ENCODE measurements at places on chromosomes 16 and 17.

- no peak for DNase-seq
Measured at GRCh38 chr16:29984137-29984763, 10.6 kb downstream of the TAOK2 start.

GRCh38 chr16:6317934-6318333, 1014.7 kb upstream of the RBFOX1 start:
- no peak for DNase-seq

DNA sequence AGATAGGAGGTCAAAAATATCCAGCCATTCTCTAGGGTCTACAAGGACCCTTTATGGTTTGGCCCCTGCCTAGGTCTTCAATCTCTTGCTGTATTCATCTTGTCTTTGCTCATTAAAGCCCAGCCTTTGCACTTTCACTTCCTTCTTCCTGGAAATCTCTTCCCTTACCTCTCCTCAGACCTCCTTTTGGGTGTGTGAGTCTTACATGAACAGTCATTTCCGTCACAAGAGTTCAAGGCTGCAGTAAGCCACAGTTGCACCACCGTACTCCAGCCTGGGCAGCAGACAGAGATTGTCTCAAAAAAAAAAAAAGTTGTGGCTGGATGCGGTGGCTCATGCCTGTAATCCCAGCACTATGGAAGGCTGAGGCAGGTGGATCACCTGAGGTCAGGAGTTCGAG, 6.0 kb upstream of the ATP1B2 start:
- no peak for DNase-seq

DNA sequence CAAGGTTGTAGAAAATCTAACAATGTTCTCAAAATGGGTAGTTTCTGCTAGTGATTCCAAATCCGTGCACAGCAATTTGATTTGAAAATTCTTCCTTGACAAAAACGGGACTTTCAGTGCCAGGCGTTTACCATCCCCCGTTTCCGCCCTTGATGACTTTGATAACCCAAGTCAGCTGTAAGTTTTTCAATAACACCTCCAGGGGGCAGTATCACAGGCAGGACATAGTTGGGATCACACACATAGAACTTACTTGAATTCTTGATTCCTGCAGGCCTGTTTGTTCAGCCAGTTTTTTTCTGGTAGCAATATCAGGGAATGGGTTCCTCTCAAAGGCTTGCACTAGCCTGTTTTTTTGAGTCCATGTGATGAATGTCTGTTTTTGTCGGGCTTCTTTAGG, 5.6 kb downstream of the DUXB start:
- DNase-seq, result no peak

- DNase-seq, result no peak
Measured at GRCh38 chr16:4330277-4330874, 14.5 kb downstream of the GLIS2 start.

GRCh38 chr16:19875900-19876299, 8.7 kb downstream of the GPRC5B start:
- DNase-seq, result no peak

GRCh38 chr17:83173914-83174361, 94.5 kb downstream of the METRNL start:
- no peak for DNase-seq

DNA sequence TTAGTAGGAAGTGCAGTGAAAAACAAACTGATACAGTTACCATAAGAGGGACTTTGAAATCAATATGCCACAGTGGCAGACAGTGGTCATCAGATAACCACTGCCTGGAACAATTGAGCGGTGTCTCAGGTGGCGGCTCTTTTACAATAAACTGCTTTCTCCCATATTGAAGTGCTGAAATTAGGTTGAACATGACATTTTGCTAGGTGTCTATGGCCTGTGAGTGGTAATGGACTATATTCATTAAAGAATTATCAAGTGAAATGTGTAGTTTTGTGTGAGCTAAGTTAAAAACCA, 214.7 kb downstream of the RPTOR start:
- DNase-seq, result peak; percentile 12

GRCh38 chr16:17301184-17301583, 169.6 kb downstream of the XYLT1 start:
- DNase-seq, result no peak

DNA sequence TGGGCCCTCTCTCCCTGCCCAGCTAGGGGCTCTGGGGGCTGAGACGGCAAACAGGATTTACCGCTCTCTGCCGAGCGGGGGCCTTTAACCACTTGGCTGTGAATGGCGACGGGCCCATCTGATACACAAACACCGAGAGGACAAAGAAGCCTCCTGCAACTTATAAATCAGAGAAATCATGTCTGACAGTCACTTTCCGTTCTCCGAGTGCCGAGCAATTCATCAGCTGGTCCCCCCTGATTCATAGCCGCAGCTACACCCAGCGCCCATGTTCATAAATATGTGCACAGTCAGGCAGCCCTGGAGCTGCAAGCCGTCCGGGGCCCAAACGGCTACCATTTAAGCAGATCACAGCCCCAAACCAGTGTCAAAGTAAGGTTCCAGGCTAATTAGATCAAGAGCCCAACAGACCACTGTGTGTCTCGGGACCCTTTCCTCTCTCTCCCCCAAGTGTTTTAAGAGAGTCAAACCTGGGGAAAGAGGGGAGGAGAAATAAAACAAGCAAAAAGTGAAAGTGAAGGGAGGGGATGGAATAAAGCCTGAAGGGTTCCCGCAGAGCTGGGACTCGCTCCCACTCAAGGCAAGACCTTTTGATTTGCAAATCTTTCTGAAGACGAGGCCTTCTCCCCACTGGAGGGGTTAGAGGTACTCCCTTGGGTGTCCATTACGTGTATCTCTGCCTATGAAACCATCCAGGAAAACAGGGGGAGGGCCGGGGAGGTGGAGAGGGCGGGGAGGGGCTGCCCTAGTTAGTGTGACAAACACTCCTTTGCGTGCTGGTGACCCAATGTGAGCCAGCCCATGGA, 154.7 kb downstream of the C16orf78 start:
- no peak for DNase-seq

DNA sequence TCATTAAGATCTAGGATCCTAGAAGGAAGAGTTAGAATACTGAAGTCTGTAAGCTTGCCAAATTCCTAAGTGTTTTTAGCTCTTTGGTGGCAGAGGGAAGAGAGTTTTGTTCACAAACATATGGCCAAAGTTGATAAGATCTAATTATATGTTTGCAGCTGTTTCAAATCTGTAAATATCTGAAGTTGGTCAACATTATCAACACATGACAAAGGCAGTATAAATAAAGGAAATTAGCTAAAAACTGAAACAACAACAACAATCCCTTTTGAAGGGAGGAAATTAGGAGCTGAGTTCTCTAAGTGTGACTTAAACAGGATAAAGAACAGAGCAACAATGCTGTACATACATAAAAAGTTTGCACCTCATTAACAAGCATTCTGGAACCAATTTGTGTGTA, 208.7 kb downstream of the KCNJ2 start:
- DNase-seq, result no peak

- no peak for DNase-seq
Measured at GRCh38 chr17:36928471-36929345, 8.6 kb upstream of the LHX1 start.

GRCh38 chr16:4913130-4913773, 23.7 kb downstream of the PPL start:
- DNase-seq, result no peak

GRCh38 chr16:3546986-3547682, 30.1 kb downstream of the NLRC3 start:
- DNase-seq, result no peak

DNA sequence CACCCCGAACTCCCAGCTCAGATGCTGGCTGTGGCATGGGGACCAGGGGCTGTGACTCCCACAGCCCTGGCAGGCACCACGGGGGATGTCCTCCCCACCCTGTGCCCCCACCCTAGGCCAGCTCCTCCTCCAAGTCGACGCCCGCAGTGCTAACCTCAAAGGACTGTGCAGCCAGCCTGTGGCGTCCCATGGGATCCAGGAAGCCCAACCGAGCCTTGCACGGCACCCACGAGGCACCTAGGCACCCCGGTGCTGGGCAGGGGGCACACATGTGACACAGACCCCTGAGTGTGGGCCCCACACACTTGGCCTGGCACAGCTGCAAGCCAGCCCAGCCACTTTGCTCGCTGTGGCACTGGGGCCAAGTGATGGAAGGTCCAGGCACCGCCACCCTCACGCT, 3.9 kb downstream of the GCGR start:
- no peak for DNase-seq

GRCh38 chr16:55048745-55049144, 118.1 kb downstream of the IRX5 start:
- DNase-seq, result no peak

GRCh38 chr16:14420721-14421488, 209.2 kb downstream of the PARN start:
- no peak for DNase-seq

GRCh38 chr16:878072-878784, 77.7 kb upstream of the GNG13 start:
- DNase-seq, result no peak

DNA sequence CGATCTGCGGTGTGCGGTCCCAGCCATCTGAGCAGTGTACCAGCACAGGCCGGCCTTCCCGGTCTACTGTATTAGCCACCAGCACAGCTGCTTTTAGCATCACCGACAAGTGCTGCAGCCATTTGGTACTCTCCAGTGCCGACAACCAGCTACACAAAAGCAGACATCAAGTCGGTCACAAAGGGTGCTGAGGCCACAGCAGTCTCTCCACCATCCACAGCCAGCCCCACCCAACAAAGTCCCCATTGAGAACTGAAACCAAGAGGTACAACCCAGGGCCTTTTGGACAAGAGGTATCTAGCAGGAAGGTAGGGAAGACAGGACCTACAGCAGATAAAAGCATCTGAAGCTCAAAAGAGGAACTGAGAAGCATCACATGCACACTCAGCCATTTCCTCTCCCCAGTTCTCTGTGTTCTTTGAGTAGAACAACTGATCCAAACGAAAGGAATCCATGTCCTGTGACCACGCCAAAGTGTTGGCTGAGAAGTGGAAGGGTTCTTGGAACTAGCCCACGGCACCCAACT, 9.5 kb downstream of the MTMR4 start:
- DNase-seq, result no peak

GRCh38 chr17:45091778-45092425, 30.8 kb downstream of the NMT1 start:
- no peak for DNase-seq

GRCh38 chr17:57939797-57940196, 15.4 kb downstream of the CUEDC1 start:
- DNase-seq, result peak; percentile 92

- DNase-seq, result no peak
Measured at GRCh38 chr16:77090062-77090461, 100.9 kb upstream of the MON1B start.

GRCh38 chr16:50024207-50024606, 818 bp upstream of the CNEP1R1 start:
- DNase-seq, result no peak

GRCh38 chr17:66779237-66779606, 55.7 kb upstream of the CACNG5 start:
- no peak for DNase-seq

GRCh38 chr16:11138022-11138768, 117.8 kb downstream of the SOCS1 start:
- DNase-seq, result no peak

- DNase-seq, result no peak
Measured at GRCh38 chr16:69463876-69464275, 39.5 kb downstream of the CYB5B start.

DNA sequence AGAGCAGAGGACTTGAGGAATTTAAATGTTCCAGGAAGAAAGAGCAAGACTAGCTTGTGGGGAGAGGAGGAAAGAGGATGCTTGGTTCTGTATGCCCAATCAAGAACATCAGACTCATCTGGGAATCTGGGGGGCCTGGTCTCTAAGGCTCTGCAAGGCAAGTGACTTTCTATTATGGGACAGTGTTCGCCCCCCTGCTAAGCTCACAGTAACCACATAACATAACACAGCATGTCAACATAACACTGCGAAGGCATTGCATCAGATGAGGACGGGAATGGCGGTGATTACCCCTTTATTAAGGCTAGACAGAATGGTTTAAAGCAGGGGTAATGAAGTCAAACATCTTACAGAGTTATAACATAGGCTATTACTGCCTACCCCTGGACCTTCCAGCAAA, 176.6 kb upstream of the IRX6 start:
- DNase-seq, result no peak

GRCh38 chr16:15621889-15622288, 21.1 kb downstream of the MARF1 start:
- DNase-seq, result no peak

DNA sequence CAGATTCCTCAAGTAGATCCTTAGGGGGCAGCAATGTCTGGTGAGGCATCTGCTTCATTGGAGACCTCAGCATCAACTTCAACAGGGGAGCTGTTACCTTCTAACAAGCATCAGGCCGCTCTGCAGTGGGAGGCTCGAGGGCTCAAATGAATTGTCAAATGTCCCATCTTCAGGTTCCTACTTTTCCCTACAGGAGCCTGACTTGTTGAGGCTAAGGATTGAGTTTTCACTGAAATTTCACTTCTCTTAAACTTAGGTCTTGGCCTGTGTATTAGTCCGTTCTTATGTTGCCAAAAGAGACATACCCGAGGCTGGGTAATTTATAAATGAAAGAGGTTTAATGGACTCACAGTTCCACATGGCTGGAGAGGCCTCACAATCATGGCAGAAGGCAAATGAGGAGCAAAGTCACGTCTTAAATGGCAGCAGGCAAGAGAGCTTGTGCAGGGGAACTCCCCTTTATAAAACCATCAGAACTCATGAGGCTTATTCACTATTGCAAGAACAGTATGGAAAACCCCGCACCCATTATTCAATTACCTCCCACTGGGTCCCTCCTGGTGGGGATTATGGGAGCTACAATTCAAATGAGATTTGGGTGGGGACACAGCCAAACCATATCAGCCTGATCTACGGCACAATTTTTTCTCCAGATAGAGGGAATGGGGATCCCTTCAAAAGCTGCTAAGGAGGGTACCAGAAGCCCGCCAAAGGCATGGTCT, 5.1 kb upstream of the CD300LD start:
- DNase-seq, result no peak

DNA sequence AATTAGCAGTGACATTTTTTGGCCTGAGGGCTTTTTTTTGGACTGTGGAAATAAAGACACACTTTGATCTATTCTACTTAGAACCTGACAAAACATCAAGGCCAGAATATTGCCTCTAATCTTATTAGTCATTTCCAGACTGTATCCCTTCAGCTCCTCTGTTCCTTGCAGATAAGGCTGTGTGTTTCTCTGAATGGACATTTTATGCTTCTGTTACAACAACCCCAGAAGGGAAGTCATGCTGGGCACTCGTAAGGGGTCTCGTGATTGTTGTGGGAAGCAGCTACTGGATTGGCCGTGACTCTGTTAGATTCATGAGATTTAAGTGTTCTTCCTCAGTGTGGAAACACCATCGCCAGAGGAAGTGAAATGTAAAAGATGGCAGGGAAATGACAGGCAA, 31.6 kb upstream of the HS3ST2 start:
- DNase-seq, result no peak

- DNase-seq, result no peak
Measured at GRCh38 chr16:19718624-19718965, 524 bp downstream of the IQCK start.

DNA sequence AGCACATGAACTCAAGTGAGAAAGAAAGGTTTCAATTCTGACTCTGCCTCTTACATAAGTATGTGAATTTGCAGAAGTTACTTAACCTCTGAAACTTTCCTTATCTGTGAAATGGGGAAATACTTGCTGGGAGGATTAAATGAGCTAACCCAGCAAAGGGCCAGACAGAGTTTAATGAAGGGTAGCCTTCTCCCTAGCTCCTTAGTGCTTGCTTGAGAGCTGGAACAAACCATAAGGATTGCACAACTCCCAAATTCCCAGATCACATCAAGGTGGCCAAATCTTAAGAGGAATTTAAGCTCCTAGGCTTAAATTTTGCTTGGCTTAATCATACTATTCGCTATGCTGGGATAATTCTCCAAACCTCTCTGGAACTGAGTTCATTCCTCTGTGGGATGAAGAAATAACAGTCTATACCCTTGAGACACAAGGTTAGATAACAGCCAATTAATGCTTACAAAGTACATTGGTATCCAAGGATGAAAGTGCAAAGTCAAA, 11.8 kb upstream of the WSB1 start:
- no peak for DNase-seq

Measured in NCI-H2029 treated with DMSO at 0.1 percent for 48 hours (cell line).